Iris pigment epithelial cell (primary cell): ENCODE measurements at places on chromosomes 5 and 9.

DNA sequence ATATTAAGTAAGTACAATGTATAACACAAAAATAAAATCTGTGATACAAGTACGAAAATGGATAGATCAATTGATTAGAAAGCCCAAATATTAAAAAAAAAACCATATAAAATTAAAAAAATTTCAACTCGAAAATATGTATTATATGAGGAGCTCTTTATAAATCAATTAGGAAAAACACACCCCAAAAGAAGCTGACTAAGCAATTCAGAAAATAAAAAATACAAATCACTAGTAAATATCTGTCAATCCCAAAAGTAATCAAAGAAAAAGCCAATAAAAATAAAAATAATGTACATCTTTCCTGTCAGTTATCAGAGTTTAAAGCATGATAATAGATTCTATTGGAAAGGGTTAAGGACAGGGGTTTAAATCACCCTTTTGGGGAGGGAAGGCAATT, 10.2 kb upstream of the ACSL6 start:
- DNase-seq: no peak

DNA sequence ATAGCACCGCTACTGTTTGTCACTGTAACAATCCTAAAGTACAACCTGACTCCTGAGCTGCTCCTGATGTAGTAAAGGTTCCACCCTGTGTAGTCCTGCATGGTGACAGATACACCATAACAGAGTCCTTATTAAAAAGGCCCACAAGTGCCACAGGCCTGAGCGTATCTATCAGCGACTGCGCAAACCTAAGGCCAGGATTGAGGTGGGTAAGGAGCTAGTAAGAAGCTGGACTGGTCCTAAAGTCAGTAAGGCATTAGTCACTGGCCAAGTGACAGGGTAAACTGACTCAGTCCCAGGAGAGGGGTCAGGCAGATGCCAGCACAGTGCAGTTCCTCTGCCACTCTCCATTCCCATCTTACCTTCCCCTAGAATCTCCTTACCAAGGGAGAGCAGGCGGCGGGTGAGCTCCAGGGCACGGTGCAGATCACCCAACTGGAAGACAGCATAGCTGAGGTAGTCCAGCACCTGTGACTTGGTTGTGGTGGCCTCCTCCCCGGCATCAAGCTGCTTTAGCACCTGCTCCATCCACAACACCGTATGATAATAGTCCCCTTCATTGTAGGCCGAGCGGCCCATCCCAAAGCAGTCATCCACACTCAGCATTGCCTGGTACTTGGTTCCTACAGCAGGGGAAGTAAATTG, 17.6 kb downstream of the P4HA2 start:
- no peak for DNase-seq

DNA sequence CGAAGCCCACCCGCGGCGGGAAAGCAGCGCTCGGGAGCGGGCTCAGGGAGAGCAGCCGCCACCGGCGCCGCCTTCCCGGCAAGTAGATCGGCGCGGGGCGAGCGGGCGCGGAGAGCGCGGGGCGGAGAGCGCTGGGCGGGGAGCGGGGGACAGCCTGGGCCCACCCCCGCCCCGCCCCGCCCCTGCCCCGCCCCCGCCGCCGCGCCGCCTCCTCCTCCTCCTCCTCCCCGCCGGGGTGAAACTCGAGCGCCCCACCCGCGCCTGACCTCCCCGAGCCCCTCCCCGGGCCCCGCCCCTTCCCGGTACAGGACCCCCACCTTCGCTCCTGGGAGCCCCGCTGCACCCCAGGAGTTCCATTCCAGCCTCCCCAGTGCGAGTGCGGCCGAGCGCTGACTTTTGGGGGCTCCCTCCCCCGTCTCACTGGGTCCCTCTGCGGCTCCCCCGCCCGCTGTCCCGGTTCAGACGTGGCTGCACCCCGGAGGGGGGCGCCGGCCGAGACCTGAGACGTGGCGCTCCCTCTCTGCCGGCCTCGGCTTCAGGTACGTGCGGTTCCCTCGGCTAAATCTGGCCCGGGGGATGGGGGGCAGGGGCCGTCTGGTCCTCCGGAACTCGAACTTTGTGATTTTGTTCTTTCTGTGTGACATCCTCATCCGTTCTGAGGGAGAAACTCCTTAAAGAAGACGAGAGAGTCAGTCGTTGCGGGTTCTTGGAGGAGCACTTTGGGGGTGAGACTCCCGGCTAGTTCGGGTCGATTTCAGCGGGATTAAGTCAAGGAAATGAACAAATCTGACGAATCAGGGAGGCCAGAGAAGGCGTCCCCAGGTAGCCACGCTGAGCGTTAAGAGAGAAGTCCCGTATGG, at the start of gene SEMA5A:
Gene SEMA5A (minus strand): TSS at position 84 of the 860 bp plus-strand sequence. CDS start 166,129 bp downstream, outside the sequence.
- DNase-seq: peak; percentile 78

GRCh38 chr5:62980884-62981283, 402.3 kb downstream of the LRRC70 start:
- DNase-seq: no peak

DNA sequence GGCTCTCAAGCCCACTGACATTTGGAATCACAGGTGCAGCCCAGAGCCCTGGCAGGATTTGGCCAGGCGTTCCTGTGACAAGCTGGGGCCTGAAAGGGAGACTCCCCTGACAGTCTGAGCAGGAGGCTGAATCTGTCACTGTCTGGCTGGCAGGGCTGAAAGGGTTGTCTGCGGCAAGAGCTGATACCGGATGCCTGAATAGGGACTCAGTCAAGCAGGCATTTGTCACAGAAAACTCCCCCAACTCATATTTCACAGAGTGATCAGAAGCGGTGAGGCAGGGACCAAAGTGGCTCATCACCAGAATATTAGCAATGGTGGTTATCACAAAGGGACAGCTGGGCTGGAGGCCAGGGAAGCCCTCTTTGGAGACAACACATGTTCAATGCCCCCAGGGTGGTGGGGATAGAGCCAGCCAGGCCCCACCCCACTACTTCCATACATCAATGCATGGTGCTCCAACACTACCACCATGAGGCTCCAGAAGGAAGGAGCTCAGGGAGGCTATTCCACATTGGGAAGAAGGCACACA, 295.5 kb downstream of the DTWD2 start:
- no peak for DNase-seq

DNA sequence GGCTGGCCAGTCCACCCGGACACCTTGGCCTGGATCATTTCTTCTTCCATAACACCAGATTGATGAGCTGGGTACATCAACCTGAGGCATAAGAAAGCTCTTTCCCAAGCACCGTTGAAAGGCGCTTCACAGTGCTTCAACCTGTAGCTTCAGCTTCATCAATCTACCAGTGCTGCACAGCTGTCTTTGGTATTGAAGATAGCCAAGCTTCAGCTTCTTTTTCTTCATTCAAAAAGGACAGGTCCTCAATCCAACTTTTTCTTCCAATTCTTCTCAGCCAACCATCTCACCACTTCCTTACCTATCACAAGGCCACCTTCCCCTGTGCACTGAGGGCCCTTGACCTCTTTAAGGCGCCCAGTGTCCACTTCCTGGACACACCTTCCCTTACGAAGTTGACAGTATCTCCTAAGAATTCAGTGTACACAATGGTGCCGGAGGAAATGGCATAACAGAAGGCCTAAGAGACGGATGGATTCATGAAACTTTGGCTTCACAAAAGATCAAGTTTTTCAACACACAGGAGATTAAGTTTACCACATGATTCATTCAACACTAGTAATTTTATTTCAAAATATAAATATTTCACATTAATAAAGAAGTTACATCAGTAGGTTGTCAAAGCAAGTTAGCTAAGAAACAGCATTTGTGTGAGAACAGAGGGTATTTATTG, 1.4 kb upstream of the CTNNAL1 start:
- peak; percentile 67 for DNase-seq

DNA sequence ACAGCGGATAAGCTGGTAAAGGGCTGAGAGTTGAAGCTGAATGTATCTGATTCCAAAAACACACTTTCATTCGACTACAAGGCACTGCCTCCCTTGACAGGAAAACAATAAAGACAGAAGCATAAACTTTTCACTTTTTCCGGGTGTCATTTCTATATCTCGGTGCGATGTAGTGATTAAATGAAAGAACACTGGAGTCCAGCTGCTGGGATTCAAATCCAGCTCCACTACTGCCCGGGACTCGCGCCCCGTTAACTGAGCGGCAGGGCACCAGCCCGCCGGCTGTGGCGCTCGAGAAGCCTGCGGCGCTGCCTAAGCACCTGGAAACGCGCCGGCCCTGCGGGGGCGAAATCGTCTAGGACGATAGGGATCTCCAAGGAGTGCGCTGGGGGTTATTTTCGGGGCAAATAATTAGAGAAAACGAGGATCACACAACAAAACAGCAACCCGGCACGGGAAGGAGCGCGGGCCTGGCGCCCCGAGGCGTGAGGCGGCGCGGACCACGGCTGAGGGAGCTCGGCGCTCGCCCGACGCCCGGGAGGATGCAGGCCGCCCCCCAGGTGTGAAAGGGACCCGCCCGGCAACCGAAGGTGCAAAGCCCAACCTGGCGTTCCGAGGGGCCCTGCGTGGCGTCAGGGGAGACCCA, 837 bp downstream of the UIMC1 start:
- DNase-seq: peak; percentile 86

DNA sequence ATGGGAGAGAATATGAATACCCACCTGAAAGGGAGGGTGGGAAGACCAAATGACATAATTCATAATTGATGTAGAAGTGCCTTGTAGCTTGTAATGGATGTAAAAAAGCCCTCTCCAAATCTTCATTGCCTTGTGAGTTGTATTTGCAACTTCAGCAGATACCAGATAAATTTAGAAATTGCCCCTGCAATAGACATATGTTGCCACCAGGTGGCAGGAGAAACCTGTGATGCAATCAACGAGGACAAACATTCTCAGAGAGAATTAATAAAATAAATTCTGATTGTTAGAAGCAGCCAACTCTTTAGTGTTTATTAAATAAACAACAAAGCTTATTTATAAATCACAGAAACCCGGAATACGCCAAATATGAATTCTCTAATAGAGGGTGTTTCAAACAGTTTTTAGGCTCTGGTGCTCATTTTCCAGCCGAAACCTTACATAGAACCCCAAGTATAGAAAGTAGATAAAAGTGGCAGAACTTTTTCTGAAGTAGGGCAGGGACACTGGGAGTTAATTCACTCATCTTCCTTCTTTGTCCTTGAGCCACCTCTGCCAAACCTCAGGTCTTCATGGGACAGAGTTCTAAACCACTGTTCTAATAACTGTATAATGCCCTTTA, 147.8 kb downstream of the TMEM38B start:
- peak; percentile 38 for DNase-seq

- no peak for DNase-seq
These were observed 63.7 kb downstream of the SH3RF2 start for GRCh38 chr5:146000072-146000471.

DNA sequence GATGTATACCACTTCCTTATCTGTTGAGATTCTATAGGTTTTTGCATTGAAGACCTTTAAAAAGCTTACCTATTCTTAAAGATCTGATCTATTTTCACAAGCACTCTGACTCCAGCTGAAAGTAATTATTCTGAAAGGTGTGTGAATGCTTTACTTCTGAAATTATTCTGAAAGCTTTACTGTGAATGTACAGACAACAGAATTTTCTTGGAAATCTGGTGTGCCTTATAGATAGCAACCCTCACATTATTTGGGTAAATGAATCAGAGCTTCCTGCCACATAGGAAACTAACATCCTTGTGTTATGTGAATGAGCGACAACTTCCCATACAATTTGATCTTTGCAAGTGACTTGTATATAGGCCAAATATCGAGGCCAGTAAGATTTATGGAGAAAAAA, 6.5 kb downstream of the CDO1 start:
- DNase-seq: no peak

GRCh38 chr9:105171589-105171988, 72.9 kb upstream of the SLC44A1 start:
- no peak for DNase-seq

DNA sequence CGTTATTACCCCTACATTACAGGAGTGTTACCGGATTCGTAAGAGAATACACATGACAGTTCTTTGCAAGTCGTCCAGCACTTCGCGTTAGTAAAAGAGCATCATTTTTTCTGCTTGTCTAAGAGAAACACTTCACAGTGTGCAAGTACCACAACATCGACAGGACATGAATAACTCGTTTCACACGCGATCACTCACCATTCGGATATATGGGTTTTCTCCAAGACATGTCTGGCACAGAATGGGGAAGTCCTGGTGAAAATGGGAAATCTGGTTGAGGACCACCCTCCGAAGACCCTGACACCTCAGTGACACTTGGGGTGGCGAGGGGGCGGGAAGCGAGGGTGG, 642 bp downstream of the RBM22 start:
- DNase-seq: peak; percentile 13
